T-helper 1 cell (primary cell): ENCODE measurements at places on chromosomes 12 and 14.

DNA sequence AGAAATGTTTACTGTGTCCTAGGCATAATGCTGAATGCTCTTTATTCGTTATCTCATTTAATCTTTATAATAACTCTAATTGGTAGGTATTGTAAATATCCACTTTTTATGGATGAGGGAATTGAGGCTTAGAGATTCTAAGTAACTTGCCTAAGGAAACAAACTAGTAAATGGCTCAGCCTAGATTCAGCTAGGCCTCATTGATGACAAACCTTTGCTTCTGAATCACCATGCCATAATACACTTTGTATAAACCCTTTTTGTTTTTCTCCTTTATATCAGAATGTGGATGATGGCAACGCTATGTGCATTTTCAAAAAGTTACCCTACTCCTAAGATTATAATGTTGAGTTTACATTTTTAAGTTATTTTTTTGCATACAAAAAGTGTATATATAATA is 34.0 kb downstream of the MNAT1 start:
- DNase-seq: no peak

GRCh38 chr12:58583940-58584339 is 336.4 kb downstream of the LRIG3 start:
- DNase-seq: no peak

DNA sequence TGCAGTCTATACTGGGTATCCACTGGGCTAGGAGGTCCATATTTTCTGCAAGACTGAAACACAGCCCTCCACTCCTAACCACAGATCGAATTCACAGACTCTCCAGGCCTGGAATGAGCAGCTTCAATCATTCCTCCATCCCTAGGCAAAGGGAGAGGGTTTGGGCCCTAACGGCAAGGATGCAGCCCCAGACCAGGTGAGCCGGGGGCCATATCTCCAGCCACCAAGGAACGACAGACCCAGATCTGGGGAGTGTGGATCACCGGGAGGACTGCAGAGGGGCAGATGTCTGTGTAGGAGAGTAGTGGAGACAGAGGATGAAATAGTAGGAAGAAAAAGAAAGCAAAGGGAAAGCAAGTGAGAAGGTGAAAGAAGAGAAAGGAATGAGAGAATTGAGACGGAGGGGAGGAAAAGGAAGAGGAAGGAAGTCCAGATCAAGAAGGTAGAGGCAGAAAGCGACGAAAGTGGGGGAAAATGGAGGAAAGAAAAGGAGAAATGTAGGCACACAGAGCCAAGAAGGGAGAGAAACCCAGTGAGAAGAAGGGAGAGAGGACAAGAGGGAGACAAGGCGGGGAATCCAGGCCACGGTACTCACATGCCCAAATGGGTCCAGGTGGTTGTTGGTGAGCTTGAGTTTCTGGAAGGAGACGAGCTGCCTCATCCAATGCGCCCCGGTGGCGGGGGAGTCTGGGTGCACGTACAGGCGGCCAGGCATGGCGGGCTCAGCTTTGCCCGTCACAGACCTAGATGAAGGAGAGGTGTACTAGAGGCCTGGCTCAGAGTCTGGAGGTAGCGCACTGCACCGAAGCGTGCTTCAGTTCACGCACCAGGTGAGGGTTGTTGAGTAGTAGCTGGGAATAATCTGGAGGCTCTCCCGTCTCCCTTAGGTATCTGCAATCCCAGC is 7.7 kb downstream of the TBX5 start:
- no peak for DNase-seq

GRCh38 chr14:84825481-84826251 is 704.3 kb upstream of the FLRT2 start:
- DNase-seq: no peak

GRCh38 chr12:66241061-66242043 is 52.3 kb downstream of the IRAK3 start:
- DNase-seq: no peak

GRCh38 chr14:79544698-79545070 is 666.6 kb downstream of the DIO2 start:
- no peak for DNase-seq

DNA sequence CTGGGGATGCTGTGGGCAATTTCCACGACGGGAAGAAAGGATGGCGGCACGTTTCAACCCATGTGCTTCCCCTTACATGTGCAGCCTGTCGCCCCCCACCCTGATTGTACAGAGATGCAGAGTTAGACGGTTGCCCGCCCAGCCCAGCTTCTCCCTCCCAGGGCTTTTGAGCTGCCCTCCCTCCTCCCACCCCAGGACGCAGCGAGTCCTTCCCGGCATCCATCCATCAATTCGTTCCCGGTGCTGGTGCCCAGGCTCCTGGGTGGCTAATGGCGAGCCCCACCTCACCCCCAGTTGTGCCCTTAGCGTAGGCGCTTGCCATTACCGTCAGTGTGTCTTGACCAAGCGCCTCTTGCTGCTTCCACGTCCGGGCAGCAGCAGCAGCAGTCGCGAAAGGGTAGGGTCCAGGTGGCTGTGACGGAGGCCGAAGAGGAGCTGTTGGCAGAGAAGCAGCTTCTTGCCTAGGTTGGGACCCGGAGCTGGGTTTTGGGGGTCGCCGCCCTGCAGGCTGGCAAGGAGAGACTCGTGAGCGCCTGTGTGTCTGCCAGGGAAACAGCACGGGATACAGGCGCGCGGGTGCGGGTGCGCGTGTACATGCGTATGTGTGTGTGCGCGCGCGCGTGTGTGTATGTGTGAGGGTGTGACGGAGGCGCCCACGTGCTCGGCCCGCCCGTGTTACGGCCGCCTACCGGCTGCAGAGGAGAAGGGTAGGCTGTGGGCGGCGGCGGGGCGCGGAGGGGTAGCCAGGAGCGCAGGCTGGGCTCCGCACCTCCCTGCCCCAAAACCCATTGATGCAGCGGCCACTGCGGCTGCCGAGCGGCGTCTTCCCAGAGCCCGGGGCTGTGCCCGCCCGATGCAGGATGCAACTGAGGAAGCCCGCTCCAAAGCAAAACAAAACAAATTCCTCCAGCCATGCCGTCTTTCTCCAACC is at the start of gene SLC6A15:
TSS of gene SLC6A15 (minus strand) at position 602 of the 931 bp plus-strand sequence. CDS start 20,679 bp downstream, outside the sequence.
- DNase-seq: no peak

- no peak for DNase-seq
These were observed 72.0 kb downstream of the LLPH start for GRCh38 chr12:66058554-66058953.

DNA sequence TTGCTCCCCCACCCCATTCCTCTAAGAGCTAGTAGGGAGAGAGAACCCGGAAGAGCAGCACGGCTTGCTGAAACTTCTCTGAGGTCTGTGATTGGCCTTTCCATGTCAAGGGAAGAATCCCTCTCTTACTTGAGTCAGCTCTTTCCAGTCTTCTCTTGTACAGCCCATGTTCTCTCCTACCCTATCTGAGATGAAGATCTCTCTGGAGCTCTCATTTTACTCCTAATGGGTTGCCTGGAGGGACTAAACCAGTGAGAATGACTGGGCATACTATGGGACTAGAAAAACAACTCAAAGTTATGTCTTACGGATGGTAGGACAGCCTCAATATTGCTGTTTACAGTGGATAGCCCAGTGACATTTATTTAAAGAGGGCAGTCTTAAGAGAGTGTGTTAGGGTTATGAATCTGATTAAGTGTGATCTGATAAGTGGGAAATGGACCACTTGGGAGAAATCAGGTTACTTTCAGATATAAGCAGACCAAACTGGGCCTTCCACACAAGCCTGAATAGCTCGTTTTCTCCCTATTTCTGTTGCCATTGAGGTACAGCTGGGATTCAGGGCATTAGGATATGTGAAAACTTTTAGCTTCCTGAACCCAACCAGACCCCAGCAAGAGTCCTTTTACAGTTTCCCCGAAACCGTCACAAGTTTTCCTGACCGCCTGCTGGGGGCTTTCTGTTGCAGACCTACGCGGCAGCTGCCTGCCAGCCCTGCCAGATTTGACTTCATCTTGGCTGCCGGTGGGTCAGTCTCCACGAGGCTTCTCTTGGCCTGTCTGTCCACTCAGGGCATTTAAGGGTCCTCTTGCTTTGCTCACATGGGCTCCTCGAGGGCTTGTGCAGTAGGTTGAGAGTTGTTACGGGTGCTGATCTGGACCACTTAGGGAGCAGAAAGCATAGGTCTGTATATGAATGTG is 16.9 kb downstream of the ETV6 start:
- no peak for DNase-seq

DNA sequence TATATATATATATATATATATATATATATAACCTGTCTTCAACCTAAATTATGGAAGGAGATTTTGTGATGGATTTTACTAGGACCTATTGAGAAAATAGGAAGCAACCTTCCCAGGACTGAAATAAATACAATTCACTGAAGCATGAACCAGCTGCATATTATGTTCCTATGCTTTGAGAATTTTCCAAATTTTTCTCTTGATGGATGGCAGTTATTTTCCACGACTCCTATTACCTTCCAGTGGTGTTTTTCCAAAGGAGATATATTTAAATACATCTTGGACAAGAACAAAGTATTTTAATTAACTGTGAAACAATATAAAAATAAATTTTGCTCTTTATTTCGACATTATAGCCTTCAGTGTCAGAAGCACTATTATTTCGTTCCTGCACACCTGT is 87.9 kb downstream of the TMTC1 start:
- DNase-seq: no peak

DNA sequence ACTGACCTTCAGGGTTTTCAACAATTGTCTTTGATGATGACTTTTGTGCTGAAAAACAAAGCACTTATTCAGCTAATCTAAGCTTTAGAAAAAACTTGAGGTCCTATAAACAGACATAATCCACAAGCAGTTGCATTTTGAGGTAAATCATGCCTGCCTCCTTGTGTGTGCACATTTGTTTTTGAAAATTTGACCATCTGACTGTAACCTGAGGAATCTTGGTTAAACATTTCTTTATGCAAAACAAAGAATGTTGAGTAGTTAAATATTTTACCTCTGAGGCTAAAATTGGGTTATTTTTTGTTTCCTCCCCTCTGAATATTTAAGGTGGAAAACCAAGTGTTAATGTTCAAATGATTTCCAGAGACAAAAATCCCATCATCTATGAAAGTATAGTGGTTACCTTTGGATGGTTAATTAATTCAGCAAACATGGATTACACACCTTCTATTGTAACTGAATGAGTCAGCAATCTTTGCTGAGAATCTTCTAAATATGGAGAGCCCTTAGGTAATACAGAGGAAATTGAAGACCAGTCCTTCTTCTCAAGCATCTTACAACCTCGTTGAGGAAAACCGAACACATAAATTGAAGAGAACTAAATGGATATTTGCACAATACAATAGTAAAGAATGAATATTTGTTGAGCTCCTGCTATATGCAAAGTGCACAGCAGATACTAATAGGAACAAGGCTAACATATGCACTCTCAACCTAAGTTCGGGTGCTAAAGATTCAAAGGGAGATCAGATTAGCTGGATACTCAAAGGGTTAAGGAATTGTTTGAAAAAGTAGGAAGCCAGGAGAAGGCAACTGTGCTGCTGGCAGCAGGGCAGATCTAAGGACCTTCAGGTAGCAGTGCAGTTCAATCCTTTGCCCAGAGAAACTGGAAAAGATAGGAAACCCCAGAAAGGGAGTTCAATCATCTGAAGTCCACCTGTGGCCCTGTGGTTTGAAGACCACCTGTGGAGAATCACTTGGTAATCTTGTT is 115.2 kb downstream of the BMP4 start:
- DNase-seq: no peak

GRCh38 chr14:22122227-22122818 is 448.7 kb upstream of the OR4E1 start:
- peak; percentile 6 for DNase-seq
